ENCODE measurements at places on chromosomes 3 and 15.
A peak's percentile ranks its signal among the peaks of the same experiment; 100 is the strongest.

DNA sequence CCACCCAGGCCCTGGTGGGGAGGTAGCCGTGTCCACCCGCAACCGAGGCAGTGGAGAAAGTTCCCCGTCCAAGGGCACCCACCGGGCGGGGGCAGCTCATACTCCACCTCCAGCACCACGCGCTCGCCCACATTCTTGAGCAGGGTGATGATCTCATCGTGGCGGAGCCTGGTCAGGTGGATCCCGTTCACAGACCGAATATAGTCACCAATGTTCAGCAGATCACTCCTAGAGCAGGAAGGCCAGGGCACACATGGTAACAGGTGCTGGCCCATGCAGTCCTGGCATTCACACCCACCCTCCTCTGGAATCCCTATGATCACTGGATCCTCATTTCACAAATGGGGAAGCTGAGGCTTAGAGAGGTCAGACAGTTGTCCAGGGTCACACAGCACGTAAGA lies 15.8 kb downstream of the GRIP2 start:
- DNase-seq = no peak

GRCh38 chr3:48273594-48274211 lies 32.8 kb downstream of the ZNF589 start:
- DNase-seq = peak; percentile 69

GRCh38 chr3:156483426-156483825 lies 71.5 kb downstream of the SSR3 start:
- peak; percentile 87 for DNase-seq

- DNase-seq = no peak
These were observed 178.2 kb upstream of the EOMES start for GRCh38 chr3:27900316-27900715.

GRCh38 chr15:33298631-33299030 lies 12.1 kb upstream of the RYR3 start:
- no peak for DNase-seq

GRCh38 chr3:122964811-122965210 lies 62.8 kb downstream of the SEMA5B start:
- no peak for DNase-seq

DNA sequence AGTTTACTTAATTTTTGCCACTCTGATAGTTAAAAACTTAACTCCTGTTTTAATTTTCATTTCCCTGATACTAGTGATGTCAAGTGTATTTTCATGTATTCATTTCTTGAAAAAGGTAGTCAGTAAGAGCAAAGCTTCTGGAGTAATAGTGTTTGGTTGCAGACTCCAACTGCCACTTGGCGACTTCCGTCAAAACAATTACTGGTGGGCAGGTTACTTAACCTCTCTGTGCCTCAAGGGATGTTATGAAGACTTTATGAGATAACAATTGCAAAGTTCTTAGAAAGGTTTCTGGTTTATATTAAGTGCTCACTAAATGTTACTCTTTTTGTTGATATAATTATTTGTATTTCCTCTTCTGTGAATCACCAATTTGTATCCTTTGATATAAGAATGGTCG lies 129.7 kb downstream of the NFKBIZ start:
- no peak for DNase-seq

- no peak for DNase-seq
These were observed 281.7 kb upstream of the ROPN1 start for GRCh38 chr3:124273651-124274050.

GRCh38 chr3:52374173-52374572 lies 58.1 kb downstream of the DNAH1 start:
- peak; percentile 22 for DNase-seq

DNA sequence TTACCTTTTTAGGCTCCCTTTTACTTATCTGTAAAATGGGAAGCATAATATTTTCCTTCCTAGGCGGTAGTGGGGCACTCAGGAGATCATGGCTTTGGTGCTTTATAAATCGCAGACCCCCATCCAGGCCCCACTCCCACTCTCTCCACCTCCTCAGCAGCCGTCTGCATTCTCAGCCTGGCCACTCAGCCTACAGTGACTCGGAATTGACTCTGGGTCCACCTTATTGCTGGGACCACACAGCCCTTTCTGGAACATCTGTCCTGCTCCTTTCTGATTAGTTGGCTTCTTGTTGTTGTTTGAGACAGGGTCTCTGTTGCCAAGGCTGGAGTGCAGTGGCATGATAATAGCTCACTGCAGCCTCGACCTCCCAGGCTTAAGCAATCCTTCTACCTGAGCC lies 76.5 kb downstream of the RPLP1 start:
- no peak for DNase-seq

DNA sequence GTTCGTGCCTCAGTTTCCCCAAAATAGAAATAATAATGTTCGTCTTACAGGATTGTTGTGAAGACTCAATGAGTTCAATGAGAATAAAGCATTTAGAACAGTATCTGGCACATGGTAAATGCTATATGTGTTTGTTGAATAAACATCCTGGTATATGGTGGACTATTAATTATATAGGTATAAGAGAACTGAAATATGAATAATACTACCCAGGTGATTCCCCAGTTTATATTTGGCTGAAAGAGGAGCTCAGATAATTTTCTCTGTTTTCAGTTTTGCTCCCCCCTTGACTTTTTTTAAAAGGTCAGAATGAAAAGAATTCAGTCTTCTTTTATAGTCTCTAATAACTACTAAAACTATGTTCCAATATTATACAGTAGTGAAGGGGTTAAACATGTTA lies 46.9 kb downstream of the USP8 start:
- no peak for DNase-seq

DNA sequence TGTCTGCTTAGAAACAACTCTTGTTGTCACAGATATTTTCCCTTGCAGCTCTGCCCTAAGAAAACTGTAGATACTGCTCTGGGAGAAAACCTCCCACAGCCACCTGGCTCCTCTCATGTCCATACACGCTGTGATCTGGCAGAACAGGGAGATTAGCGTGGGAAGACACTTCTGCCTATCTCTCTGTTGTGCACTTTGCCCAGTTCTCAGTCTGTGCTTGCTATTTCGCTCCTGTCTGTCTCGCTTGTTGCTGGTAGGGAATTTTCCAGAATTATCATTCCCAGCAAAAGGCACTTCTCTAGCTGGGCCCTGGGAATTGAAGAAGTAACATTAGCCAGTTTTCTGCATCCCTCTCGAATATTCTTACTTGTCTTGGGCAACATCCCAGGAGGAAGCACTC lies 8.1 kb upstream of the GATM start:
- no peak for DNase-seq

All from common myeloid progenitor, CD34-positive (primary cell).